T-helper 2 cell treated with Interferon-gamma antibody and Interleukin-4, amounts not matched to agents 5 μg/mL and 100 μg/mL, for 36 hours (primary cell): ENCODE measurements at places on chromosomes 4 and X.

DNA sequence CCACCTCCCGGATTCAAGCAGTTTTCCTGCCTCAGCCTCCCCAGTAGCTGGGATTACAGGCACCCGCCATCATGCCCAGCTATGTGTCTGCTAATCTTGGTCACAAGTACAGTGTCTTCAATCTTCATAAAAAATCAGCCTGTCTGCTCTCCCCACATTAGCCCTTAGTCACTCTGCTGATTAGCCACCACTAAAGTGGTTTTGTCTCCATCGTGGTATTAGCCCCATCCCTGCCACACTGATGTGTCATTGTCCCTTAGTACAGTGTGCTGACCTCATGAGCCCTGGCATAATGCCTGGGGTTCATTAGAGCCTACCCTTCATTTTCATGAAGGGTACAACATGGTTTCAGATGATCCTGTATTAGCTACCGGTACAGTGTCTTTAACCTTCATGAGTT is 49.9 kb downstream of the ZNF157 start:
- no peak for DNase-seq

DNA sequence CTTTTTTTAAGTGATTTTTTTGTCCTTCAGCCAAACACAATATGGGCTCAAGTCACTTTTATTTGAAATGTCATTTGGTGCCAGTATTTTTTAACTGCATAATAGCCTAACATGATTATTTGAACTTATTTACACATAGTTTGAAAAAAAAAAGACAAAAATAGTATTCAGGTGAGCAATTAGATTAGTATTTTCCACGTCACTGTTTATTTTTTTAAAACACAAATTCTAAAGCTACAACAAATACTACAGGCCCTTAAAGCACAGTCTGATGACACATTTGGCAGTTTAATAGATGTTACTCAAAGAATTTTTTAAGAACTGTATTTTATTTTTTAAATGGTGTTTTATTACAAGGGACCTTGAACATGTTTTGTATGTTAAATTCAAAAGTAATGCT is 62.1 kb downstream of the EDNRA start:
- no peak for DNase-seq

DNA sequence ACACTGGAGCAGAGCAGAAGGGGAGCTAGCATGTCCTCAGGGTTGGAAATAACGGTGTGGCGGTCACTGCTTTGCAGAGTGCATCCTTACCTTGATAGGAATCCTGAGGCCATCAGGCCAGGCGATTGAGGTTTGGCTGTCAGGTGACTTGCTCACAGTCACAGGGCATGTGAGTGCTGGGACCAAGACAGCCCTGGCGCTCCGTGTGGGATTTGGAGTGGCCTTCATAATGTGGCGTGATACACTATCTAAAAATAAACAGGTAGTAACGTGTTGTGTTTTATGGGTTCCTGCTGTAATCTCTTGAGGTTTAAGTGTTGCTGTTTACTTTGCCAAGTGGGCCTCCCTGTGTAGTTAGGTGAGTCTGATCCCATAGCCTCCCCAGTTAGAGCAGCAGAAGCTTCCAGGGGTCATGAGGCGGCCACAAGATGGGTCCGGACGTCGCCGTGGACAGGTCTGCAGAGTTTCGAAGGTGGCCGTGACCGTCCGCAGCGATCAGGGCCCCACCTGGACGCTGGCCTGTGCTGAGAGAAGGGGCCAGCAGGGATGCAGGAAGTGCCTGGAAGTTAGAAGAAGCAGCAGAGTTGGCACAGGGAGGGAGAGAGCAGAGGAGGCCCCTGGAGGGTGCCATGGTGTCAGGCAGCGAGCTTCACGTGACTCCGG is 27.7 kb downstream of the RGS12 start:
- DNase-seq = no peak

DNA sequence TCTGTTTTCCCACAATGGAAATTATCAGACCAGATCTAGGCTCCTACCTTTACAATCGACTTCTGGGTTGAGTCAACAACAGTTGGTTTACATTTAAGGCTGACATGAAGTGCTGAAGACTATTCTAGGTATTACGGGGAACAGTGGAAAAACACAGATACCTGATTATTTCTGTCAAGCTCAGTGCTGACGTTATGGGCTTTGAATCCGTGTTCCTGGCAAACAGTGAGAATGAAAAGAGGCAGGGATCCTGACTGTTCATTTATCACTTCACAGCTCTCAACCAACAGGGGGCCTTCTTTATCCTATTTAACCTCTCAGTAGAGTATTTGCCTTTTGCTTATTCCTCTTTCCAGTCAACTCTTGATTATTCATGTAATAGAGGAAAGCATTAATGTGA is 43.1 kb downstream of the TMEM164 start:
- no peak for DNase-seq

- no peak for DNase-seq
These were observed 211.3 kb downstream of the PALLD start for GRCh38 chr4:168708108-168708507.

DNA sequence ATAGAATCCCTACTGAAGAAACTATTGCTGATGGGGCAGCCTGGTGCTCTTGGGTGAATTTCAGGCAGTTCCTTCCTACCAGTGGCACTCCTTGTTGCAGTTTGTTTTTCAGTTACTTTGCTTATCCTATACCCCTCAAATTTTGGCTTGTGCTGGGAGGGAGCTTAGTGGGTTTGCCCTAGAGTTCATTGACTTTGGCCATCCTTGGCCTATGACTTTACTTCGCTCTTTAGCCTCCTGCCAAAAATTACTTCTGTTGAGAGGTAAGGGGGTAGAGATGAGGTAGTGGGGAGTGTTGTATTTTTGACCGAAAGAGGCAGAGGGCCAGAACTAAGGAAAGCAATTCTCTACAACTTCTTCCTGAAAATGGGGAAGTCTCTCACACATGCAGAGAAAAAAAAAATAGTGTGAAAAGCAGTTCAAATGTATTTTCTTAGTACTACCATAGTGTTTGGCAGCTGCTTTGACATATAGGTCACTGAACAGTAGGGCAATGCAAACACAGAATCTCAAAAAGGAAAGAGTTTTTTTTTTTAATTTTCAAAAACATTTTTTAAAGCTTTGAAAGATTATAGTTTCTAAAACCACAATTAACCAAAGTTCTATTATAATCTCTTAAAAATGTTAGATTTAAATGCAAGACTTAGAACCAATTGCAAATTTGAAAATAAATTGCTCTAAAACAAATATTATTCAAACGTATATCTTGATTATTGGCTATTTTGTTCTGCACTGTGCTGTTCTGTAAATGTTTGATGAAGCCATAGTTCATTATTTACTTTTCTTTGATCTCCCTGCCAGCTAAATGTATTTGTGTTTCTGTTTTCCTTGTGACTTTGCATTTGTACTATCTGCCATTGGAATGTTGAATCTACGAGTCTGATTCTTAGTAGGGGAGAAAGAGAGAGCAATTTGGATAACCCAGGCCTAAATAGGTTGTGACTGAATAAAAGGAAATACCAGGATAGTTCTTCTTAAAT is 73.6 kb downstream of the DCK start:
- DNase-seq = no peak

DNA sequence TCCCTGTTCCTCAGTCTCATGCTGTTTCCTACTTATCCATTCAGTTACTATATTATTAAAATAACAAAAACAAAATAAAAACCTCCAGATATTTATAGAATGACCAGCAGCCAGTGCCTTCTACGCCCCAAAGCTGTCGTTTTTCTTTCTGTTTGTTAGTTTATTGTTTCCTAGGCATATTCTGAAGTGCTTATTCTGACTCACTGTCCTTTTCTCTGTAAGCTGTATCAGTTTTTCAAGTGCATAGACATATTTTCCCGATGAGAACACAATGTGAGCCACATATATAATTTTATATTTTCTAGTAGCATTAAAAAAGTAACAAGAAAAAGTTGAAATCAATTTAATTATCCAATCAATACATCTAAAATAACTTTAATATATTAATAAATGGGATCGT is 2158.6 kb upstream of the TENM3 start:
- no peak for DNase-seq

DNA sequence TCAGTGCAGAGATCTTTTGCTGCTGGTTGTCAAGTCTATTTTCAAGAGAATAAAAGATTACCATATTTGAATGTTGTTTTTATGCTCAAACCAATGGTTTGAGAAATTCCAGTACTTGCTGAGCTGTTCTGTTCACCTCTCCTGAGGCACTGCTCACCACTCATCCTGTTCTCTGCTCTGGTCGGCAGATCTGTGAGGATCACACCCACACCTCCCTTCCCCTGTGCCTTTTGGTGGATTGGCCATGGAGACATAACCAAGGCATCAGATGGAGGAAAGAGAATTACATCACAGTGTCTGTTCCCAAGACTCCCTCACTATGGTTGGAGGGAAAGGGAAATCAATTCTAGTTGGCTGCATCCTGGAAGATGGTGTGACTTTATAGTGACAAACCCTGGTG is 391.6 kb downstream of the ARHGAP24 start:
- DNase-seq = no peak

DNA sequence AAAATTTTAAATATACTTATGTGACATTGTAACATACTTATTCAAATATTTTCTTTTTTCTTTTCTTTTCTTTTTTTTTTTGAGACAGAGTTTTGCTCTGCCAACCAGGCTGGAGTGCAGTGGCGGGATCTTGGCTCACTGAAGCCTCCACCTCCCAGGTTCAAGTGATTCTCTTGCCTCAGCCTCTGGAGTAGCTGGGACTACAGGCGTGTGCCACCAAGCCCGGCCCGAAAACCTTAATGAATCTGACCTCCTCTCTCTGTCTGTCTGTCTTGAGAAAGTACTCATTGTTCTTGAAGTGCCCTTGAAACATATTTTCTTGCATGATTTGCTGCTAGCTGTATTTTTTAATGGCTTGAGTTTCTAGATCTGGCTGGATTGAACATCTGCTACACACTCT is 136.8 kb downstream of the ANAPC4 start:
- DNase-seq = no peak

- DNase-seq = no peak
These were observed 24.3 kb downstream of the GAK start for GRCh38 chr4:907691-908425.

DNA sequence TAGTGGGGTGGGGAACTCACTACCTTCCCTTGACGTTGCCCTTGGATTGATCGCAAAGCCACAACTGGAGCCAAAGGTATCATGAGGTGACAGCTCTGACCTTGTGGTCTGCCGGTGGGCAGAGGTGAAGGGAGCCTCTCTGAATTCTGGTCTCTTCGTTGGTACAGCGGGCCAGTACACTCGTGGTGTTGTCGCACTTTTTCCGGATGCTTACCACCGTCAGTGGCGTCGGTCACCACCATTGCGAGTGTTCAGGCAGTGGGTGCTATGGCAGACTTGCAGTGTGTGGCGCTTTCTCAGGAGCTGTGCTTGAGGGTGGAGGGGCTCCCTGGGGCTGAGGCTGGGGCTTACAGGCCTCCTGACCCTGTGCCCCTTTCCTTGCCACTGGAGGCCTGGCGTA is 5.2 kb upstream of the GRPEL1 start:
- DNase-seq = no peak

DNA sequence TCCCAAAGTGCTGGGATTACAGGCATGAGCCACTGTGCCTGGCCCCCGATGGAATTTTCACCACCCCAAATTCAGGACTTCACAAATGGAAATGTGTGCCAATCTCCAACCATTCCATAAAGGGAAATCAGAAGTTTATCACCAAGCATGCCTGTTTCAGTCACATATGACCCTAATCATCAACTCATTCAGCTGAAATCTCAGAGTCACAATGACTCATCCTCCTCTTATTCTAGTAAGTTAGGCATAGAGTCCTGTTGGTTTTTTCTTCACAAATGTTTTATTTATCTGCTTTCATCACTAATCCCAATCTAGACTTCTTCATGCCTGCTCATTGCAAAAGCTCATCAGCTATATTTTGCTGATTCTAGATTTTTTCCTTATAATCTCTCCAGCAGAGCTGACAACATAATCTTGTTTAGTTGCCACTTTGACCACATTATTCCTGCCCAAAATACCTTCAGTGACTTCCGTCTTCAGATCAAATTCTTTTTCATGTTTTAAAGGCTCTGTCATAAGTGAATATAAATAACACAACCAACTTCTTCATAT is 83.3 kb downstream of the SLC7A11 start:
- DNase-seq = no peak

DNA sequence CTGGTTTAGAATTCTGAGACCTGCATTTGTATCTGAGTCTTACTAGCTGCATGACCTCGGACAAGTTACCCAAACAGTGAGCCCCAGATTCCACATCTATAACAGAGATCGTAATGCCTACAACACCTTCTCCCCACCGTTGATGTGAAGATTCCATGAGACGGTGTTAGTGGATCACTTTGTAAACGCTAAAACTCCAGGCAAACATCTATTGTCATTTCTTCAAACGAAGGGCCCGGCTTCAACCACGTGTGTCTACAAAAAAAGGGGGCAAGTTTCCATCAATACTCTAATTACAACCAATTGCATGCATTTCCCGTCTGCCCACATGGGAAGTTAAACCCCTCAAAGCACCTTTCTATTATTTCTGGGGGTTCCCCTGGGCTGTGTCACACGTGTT is 99.1 kb upstream of the ENPP6 start:
- DNase-seq = no peak

GRCh38 chrX:153649178-153649914 is 2.3 kb downstream of the DUSP9 start:
- no peak for DNase-seq

DNA sequence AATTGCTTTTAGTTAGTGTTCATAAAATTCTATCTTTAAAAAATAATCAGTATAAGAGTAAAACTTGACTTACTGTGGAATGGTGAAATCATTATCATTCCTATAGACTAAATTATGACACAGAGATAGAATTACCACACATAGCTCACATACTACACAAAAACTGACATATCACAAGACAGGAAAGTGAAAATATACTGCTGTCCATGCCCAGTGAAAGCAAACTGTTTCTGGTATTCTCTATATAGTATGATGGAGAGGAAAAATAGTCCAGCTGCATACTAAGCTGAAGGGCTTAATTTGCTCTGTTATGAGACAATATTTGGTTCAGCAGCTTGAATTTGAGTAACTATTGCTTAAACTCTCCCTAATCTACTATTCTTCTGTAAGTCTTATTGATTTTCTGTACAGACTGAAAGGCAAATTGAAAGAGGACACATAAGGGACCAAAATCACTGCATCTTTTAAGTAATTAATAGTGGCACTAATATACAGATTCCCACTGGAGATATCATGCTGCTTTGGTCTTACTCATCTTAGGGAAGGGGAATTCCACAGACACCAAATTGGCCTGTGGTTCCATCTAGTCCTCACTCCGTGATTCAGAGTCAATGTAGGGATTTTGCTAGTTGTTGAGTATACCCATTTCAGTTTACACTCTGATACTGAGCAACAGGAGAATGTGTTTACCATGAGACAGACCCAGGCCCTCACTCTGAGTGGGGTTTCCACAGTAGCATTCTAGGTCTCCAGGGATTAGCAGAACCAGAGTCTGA is 47.4 kb upstream of the AGA start:
- DNase-seq = no peak
